T-helper 17 cell (primary cell): ENCODE measurements at places on chromosomes 11 and 22. TPM values are rescaled to one million over a fixed set of nuclear protein-coding genes. Genes with fewer than 3 reads are reported as not detected.

GRCh38 chr11:43942662-43943371 lies 380 bp downstream of the C11orf96 start:
- DNase-seq: no peak
- H3K4me3 ChIP-seq: peak overlapping the region; percentile 73
- H3K4me1 ChIP-seq: peaks cover 15% of the 10 kb centered on the region
- H3K27ac ChIP-seq: no peak overlapping the region
- H3K27me3 ChIP-seq: peaks cover 71% of the 10 kb centered on the region
- peaks cover 13% of the 10 kb centered on the region for H3K36me3 ChIP-seq

Gene TSPAN4
- total RNA-seq: 2.1 TPM

- no peaks in the 10 kb centered on the region for H3K27me3 ChIP-seq
- no peak overlapping the region for H3K27ac ChIP-seq
- H3K4me1 ChIP-seq: peaks cover 41% of the 10 kb centered on the region
Measured at GRCh38 chr11:94170953-94171352, 42.3 kb downstream of the PANX1 start.

Gene PRAME
- not detected for total RNA-seq

DNA sequence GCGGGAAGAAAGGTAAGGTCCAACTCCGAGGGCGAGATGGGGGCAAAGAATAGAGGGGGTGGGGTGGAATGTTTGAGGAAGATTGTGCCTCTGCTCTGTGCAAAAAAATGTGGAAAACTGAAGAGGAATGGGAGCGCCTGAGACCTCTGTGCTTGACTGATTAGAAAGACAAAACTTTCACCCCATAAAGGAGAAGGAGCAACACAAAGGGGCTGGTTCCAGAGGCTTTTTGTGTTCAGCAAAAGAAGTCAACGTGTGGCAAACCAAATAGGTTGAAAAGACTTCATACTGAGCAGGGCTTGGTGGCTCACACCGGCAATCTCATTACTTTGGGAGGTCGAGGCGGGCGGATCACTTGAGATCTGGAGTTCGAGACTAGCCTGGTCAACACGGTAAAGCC lies 50.8 kb downstream of the GRAMD1B start:
- no peak for DNase-seq
- peaks cover 4% of the 10 kb centered on the region for H3K36me3 ChIP-seq
- no peaks in the 10 kb centered on the region for H3K27me3 ChIP-seq
- H3K4me1 ChIP-seq: peaks cover 26% of the 10 kb centered on the region
- H3K27ac ChIP-seq: no peak overlapping the region

- no peak for DNase-seq
- H3K4me3 ChIP-seq: no peak overlapping the region
- H3K27me3 ChIP-seq: no peaks in the 10 kb centered on the region
- no peaks in the 10 kb centered on the region for H3K36me3 ChIP-seq
- no peak overlapping the region for H3K27ac ChIP-seq
Measured at GRCh38 chr11:21511835-21512440, 680.9 kb upstream of the ANO5 start.

Gene TP53AIP1
- total RNA-seq: not detected

DNA sequence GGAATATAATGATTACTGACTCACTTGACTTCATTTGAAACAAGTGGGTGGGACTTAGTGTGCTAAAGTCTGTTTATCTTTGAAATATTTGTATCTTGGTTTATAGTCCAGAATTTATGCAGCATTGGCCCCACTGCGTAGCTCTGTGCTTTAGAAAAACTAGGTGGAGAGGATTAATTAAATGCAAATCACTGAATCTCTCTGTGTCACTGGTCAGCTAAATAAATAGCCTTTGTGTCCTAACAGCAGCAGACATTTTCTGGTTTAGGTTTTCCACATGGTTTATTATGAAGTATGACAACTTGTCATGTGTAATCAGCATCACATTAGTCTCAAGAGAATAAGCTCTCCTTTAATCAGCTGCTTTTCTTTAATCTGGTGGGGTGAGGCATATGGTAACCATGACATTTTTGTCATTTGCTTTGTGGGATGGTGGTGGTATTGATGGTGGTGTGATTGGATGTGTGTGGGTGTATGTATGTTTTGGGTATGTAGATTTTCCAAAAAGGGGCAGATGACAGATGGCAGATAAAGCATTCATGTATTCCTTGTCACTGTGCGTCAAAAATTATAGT lies 33.9 kb downstream of the BCL2L13 start:
- no peak for DNase-seq
- no peaks in the 10 kb centered on the region for H3K27me3 ChIP-seq
- H3K4me1 ChIP-seq: peaks cover 8% of the 10 kb centered on the region
- H3K27ac ChIP-seq: peak overlapping the region; percentile 53
- H3K4me3 ChIP-seq: no peak overlapping the region

GRCh38 chr11:71525938-71526495 lies 1.1 kb upstream of the KRTAP5-7 start:
- no peak for DNase-seq
- peaks cover 21% of the 10 kb centered on the region for H3K27me3 ChIP-seq
- H3K4me1 ChIP-seq: no peaks in the 10 kb centered on the region
- no peak overlapping the region for H3K4me3 ChIP-seq
- H3K36me3 ChIP-seq: no peaks in the 10 kb centered on the region
- no peak overlapping the region for H3K27ac ChIP-seq

Gene MADD
- total RNA-seq: 209 TPM

Gene SAA2
- total RNA-seq: not detected

Gene PAX6
- total RNA-seq: not detected

Gene UBQLNL
- total RNA-seq: 0.42 TPM

Gene HIRA
- 23.1 TPM for total RNA-seq

DNA sequence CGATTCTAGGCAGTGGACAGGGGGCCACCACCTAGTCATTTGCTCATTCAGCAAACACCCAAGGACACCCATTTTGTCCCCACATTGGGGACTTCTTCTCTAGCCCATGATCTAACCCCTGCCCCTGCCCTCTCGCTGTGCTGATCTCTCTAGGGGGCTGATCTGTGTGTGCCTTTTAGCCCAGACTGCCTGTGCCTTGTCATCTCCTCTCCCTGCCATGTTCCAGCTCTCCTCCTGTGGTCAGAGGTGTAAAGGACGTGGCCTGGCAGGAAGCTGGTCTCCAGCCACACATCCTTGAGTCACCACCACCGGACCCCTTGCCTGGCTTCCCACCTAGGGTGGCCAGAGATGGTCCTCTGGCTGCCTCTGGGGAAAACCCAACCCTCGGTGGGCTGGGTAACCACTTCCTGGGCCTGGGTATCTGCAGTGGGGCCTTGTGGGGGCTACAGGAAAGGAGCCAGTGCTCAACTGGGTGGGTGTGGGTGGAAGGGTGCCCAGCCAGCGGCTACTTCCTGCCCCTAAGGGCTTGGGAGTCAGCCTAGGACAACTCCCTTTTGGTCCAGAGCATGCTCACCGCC lies 1.3 kb downstream of the CTSW start:
- peaks cover 23% of the 10 kb centered on the region for H3K4me1 ChIP-seq
- peak overlapping the region; percentile 85 for H3K27ac ChIP-seq
- no peak for DNase-seq
- H3K4me3 ChIP-seq: peak overlapping the region; percentile 39
- H3K36me3 ChIP-seq: peaks cover 3% of the 10 kb centered on the region

Gene DLG2
- total RNA-seq: 2.2 TPM

DNA sequence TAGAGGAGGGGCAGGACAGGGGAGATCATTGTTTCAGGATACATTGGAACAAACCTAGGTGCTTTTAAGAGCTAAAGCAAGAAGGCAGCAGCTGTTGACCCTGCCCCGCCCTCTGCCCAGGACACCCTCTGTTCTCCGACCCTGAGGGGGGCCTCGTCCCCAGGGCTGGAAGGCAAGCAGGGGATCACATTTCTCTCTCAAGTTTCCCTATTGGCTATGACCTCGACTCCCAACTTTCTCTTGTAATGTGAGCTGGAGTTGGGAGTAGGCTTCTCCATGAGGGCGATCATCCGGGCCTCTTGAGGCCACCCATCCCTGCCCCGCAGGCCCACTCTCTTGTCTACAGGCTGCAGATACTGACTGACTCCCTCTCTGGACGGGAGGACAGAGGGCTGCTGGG lies 37.7 kb downstream of the DSCAML1 start:
- no peak overlapping the region for H3K4me3 ChIP-seq
- H3K36me3 ChIP-seq: peaks cover 2% of the 10 kb centered on the region
- H3K27me3 ChIP-seq: peaks cover 64% of the 10 kb centered on the region
- peaks cover 2% of the 10 kb centered on the region for H3K4me1 ChIP-seq
- H3K27ac ChIP-seq: no peak overlapping the region

Gene MAPK8IP2
- 0.08 TPM for total RNA-seq

DNA sequence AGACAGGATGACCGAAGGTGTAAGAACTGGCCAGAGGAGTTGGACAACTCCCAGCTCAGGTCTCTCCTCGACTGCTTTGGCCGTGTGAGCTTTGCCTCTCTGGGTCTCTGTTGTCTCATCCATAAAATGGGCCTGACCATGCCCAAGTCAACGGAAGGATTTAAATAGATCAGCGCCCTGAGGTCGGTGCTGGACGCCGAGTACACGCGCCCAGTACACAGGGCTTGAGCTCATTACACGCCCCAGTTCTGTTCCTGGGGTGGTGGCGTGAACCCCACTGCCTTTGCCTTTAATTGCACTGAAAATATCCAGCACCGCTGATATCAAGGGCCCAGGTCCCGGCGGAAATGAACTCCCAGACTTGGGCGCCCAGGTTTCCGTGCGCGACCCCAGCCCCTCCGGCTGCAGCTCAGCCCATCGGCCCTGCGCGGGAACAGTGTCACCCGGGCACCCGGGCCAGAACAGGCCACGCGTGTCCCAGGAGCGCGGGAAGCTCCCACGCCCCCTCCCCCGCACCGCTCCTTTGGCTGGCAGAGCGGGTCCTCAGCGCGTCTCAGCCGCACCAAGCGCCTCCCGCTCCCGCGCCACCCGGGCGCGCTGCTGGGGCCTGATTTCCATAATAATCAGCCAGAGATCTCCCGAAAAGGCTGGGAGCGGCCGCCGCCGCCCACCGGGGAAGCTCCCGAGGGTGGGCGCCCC lies 42.2 kb downstream of the CYTH4 start:
- H3K36me3 ChIP-seq: peaks cover 4% of the 10 kb centered on the region
- no peak for DNase-seq
- H3K4me1 ChIP-seq: peaks cover 2% of the 10 kb centered on the region
- peaks cover 57% of the 10 kb centered on the region for H3K27me3 ChIP-seq
- H3K4me3 ChIP-seq: no peak overlapping the region
- no peak overlapping the region for H3K27ac ChIP-seq

Gene CHRNA10
- total RNA-seq: 1.2 TPM

- no peak overlapping the region for H3K27ac ChIP-seq
- H3K4me1 ChIP-seq: peaks cover 4% of the 10 kb centered on the region
- peaks cover 26% of the 10 kb centered on the region for H3K27me3 ChIP-seq
Measured at GRCh38 chr11:74533421-74533820, 39.9 kb upstream of the LIPT2 start.

Gene OR52B4
- not detected for total RNA-seq
